Stimulated activated CD4-positive, alpha-beta T cell treated with anti-CD3 and anti-CD28 coated beads, Interleukin-4, amount 100 ng/mL, for 1 hour (primary cell): ENCODE measurements at places on chromosomes 7 and 10.

- no peak for DNase-seq
These were observed 280.4 kb upstream of the TCERG1L start for GRCh38 chr10:131591936-131592335.

GRCh38 chr10:4035599-4035945, 250.6 kb upstream of the KLF6 start:
- DNase-seq, result no peak

GRCh38 chr10:132113206-132113605, 47.5 kb downstream of the JAKMIP3 start:
- no peak for DNase-seq

- no peak for DNase-seq
These were observed 148.7 kb downstream of the C7orf25 start for GRCh38 chr7:42763137-42763551.

DNA sequence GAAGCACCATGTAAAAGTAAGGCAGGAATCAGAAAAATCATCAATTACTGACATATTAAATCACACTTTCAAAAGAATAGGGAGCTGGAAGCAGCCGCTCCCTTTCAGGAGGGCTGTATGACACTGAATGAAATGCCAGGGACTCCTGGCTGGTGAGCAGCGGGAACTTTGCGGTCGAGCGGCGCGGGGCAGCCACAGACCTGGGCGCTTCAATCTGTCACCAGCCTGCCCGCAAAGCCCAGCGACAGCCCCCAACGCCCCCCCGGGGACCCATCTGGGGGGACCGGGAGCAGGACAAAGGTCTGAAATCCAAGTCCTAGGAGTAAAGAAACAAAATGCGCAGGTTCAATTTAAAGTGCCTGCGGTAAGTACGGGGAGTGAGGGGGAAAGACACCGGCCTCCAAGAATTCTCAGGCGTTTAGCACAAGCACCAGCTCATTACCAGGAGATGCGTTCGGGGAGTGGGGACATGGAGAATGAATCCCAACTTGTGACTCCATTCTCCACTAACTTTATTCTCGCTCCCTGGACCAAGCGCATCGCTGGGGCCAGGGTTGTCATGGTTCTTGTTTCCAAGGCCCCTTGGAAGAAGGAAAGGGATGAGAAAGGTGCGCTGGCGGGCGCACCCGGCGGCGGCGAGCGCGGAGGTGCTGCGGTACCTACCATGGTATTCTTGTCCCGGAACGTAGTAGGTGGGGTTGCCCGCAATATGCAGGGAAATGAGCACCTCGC, 824 bp downstream of the RELN start:
- no peak for DNase-seq

DNA sequence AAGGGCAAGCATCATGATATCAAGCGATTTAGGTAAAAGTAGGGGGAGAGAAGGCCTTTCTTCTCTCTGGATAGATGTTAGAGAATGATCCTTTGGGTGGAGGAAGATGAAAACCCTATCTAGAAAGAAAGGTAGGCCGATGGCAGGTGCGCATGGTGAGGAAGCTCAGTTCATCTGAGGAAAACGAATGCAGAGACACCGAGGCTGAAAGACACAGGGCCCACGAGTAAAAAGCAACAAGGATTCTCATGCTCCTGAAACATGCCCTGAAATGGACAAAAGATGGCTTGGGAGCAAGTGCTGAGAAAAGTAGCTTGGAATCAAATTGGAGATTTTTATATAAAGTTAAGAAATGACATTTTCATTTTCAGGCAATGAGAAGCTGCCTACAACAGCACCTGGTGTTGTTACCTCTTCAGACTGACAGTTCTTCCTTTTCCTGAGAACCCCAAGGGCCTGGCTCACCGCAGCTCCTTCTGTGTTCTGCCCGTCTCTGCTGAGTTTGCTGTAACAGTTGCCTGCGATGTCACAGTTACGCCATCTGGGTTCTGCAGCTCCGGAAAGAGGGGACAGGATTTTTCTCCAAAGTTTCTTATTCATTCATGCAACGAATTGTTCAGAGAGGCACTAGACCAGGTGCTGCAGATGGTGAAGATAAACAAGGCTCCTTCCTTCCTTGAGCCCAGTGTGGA, 402.0 kb upstream of the KLF6 start:
- no peak for DNase-seq

GRCh38 chr7:136911344-136911743, 42.9 kb downstream of the CHRM2 start:
- DNase-seq, result no peak

- DNase-seq, result no peak
These were observed 57.6 kb downstream of the NKX6-2 start for GRCh38 chr10:132728321-132728720.
